ENCODE measurements at places on chromosomes 2 and 18.

DNA sequence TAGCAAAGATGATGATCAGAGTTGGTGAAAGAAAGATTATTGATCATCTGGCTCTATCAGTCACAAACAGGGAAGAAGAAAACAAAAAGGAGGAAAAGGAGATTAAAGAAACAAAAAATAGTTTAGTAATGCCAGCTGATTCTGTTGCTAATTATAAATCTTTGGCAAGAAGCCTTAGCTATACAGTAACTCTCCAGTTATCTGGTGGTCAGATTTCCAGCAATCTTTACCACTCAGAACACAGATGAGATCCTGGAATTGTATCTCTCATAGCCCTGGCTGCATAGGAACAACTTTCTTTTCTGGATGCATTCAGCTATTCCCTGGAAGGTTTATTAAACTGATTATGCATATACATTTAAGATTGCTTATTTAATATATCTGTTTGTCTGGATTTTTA lies 256.8 kb upstream of the ZEB2 start:
- no peak for DNase-seq

DNA sequence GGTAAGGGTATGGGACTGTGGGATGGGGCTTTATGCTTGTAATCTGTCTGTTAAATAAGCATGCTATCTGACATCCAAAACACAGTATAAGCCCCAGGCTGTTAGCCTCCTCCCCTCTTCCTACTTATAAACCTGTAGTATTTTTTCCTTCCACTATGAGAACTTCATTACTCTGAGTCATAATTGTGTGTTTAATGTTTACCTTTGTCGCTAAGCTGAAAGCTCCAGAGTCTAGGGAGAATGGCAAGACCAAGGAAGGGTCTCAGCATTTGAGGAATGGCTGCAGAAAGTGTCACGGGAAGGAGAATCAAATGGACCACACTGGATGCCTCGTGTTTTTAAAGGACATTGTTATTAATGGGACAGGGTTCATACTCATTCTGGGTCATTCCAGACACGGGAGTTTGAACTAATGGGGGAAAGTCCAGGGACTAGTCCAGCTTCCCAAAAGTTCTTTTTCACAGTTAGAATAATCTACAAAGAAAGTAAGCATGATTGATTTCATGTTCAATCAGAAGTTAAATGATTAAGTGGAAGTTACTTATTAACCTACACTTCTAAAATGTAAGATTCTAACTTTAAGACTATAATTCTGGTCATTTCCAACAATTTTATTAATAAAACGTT lies 292.2 kb downstream of the AFF3 start:
- DNase-seq: no peak

DNA sequence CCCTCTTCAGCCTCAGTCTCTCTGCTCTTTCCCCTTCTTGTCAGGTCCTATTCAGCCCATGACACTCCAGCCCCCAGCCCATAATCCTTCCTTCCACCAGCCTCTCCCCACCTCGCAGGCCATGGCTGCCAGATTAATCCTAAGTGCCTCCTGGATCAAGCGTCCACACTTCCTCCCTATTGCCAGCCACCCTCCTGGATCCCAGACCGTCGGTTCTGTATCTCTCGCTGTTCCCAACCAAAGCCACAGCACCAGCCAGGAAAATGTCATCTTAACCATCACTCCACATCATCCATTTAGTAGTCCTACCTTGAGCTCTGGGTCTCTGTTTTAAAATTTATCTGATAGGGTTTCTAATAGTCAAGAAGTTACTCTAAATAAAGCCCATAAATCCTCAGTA lies 49.5 kb downstream of the NDUFA10 start:
- no peak for DNase-seq

DNA sequence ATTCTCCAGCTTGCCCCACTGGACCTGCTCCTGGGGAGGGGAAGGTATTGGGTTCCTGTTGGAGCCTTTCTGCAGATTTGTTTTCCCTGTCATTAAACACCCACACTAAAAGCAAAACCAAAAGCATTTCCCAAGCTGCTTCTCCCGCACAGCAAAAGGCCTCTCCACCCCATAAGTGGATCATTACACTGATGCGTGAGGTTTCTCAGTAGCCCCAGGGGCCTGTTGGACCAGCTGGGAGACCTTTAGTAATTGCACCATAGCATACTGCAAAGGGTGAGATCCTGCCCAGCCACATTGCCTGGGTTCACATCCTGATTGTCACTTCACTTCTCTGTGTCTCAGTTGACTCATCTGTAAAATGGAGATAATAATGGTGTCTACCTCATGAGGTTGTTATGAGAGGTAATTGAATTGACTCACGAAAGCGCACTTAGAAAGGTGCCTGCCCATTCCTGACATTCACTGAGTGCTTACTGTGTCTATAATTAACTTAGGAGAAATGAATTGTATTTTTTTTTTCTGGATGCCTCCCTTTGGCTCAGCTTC lies 43.9 kb downstream of the TOGARAM2 start:
- DNase-seq: no peak

- no peak for DNase-seq
These were observed 194.8 kb downstream of the TPGS2 start for GRCh38 chr18:36633961-36634412.

All from activated CD4-positive, alpha-beta T cell treated with anti-CD3 and anti-CD28 coated beads, Interleukin-2, amount 50 U/mL, for 24 hours (primary cell).